ENCODE measurements at places on chromosomes 3 and 15. TPM values are rescaled to one million over a fixed set of nuclear protein-coding genes. Genes with fewer than 3 reads are reported as not detected.

- no peak for DNase-seq
Measured at GRCh38 chr3:160837394-160837980, 81.5 kb downstream of the PPM1L start.

- no peak for DNase-seq
Measured at GRCh38 chr3:77039606-77040171, at the start of gene ROBO2. TSS of gene ROBO2 (plus strand) at chr3:77040099. CDS start at chr3:77040786, 687 bp downstream.

DNA sequence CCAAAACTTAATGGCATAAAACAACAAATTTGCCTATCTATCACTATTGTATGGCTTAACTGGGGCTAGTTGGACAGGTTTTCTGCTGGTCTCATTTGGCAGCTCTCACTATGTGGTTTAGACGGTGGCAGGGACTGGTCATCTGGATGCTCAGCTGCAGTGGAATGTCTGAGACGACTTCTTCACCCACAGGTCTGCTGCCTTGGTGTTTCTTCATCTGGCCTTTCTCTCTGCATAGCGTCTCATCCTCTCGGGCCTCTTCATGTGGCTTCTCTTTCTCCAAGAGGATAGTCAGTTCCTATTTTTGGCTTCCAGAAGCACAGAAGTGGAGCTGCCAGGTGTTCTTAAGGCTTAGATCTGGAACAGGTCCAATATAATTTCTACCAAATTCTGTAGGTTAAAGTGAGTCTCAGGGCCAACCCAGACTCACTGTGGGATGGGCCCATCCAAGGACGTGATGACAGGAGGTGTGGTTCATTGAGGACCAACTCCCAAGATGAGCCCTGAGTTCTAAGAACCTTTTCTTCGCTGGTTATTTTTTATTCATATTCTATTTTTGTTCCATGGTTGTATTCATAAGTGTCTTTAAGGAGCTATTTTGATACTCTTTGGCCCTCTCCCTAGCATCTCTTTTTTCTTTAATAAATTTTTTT lies 18.6 kb downstream of the UBE2Q2 start:
- no peak for DNase-seq

DNA sequence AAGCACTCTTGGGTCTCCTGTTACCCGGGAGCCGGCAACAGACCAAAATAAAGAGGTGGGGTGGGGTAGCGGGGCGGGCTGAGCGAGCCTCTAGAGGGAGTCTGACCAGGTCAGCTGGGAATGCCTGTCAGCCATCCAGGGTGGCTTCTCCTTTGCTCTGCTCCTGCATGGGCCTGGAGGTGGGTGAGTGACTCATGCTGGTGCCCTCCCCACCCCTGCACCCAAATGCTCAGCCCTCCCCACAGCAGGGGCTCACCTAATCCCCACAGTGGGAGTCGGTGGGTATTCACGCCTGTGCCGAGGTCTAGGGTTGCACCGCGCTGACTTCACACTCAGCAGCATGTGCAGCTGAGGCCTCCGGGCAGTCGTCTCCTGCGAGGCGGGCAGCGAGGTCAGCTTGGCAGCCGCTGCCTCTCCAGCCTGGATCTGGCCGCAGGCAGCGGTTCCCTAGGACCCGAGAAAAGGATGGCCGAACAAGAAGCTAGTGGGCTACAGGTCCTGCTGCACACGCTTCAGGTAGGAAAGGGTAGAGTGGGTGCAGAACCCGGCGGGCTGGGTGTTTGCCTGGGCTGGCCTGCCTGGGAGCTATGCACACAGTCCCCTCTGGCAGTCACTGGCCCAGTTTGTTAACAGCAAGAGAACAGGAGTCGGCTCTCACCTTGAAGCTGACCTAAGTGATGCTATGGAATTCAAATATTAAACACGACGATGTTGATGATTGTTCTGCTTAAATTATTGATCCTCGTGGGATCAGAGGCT lies at the start of gene AGBL1:
AGBL1 (plus strand) TSS at position 364 of the 759 bp plus-strand sequence.
- no peak for DNase-seq

- no peak for DNase-seq
Measured at GRCh38 chr15:33473005-33473404, 162.2 kb downstream of the RYR3 start.

DNA sequence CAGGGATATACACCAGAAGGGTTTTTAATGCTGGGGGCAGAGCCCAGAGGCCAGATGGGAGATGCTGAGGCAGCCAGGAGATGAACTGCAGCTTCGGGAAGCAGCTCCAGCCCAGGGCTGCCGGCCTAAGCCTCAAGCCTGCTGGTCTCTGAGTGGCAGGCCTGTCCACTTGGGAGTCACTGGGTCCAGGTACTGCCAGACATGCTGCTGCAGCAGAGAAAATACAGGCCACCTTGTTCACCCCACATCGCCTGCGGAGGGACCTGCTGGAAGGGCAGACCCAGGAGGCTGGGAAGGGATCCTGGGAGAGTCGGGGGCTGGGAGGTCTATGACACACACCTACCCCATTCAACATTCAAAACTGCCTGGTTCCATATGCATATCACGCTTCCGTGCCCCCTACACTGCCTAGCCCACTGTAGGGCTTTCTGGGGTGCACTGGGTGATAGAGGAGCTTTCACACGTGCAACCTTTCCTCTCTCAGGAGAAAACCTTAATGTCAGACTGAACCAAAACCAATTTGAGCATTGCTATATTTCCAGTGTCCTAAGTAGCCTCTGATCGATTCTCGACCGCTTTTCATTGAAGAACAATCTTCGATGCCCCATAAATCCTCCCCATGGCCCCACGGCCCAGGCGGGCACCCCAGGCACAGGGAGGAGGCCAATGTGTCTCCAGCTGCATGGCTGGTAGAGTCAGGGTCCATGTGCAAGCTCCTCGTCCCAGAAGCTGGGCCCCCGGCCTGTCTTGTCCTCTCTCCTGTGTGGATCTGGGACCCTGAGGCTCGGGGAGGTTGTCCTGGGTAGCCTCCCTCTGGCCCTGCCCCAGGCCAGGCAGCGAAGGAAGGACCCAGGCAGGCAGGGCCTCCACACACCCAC lies 147.4 kb downstream of the ATP10A start:
- DNase-seq: no peak

DNA sequence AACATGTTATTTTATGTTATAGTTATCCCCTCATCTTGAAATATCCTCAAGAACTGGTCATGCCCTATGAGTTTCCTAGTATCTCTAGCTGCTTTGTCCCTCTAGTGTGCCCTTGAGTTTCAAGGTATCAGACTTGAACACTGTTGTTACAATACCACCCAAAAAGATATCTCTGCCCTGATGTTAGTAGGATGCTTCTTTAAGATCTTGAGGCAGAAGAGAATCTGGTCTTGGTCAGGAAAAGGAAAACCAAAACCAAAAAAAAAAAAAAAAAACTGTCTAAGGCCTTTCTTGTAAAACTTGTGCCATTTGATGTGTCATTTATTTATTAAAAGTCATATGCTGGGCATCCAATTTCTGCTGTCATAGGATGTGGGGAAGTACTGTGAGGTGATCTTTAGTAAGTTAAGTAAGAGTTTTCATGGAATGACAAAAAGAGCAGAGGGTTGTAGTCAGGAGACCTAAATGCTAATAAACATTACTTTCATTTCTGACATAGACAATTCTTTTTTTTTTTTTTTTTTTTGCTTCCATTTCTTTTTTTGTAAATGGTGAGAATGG lies 229.7 kb downstream of the NECTIN3 start:
- DNase-seq: no peak

- DNase-seq: no peak
Measured at GRCh38 chr3:146539315-146539714, 5.1 kb downstream of the PLSCR1 start.

- DNase-seq: no peak
Measured at GRCh38 chr3:46710229-46710628, 7.4 kb downstream of the PRSS50 start.

CLRN1 gene
- not detected for total RNA-seq

TIPIN gene
- 14.4 TPM for total RNA-seq

EOMES gene
- 6.1 TPM for total RNA-seq

GATA2 gene
- not detected for total RNA-seq

CA12 gene
- total RNA-seq: not detected
